NCI-H1417 treated with DMSO at 0.1 percent for 48 hours (cell line): ENCODE measurements at places on chromosomes 1 and 21.

- no peak for DNase-seq
Measured at GRCh38 chr1:112528076-112528475, 19.3 kb downstream of the WNT2B start.

GRCh38 chr1:65311760-65312159 lies 2.4 kb downstream of the DNAJC6 start:
- no peak for DNase-seq

- DNase-seq, result no peak
Measured at GRCh38 chr1:207051191-207051943, at the start of gene YOD1. YOD1 (minus strand) TSS chr1:207051208; CDS start chr1:207051030, 178 bp downstream.

GRCh38 chr21:45172420-45172819 lies 98.0 kb downstream of the ADARB1 start:
- DNase-seq, result no peak

DNA sequence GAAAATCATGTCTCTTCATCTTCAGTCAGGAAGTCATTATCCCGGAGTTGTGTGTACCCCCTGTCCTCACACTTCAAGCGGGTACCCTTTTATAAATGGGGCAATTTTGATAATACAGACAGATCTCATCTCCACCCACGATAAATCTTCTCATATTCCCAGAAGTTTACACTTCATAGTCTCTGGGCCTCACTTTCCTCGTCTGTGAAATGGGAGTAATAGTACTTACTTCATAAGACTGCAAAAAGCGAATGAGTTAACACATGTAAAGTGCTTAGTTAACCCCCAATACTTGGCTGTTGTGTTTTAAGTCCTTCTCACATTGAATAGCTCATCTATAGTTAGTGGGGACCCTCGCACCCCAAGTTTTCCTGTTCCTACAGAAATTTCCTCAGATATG lies 820 bp downstream of the NUP210L start:
- no peak for DNase-seq

GRCh38 chr1:104797982-104798381 lies 1048.3 kb downstream of the AMY1C start:
- no peak for DNase-seq

DNA sequence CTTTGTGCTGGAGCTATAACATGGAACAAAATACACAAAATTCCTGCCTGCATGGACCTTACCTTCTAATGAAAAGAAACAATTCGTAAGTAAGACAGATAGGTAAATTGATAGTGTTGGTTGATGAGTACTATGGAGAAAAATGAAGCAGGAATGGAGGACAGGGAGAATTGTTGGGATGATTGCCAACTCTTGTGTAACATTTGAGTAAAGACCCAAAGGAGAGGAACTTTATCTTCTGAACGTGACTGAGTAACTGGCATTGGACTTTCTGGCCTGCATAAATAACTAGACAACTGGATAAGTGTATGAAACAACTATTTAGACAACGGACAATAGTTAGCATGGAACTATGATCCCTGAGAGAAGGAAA lies 6.8 kb upstream of the EFCAB14 start:
- DNase-seq, result no peak

GRCh38 chr21:34268493-34268892 lies 95.3 kb upstream of the KCNE2 start:
- DNase-seq, result no peak

DNA sequence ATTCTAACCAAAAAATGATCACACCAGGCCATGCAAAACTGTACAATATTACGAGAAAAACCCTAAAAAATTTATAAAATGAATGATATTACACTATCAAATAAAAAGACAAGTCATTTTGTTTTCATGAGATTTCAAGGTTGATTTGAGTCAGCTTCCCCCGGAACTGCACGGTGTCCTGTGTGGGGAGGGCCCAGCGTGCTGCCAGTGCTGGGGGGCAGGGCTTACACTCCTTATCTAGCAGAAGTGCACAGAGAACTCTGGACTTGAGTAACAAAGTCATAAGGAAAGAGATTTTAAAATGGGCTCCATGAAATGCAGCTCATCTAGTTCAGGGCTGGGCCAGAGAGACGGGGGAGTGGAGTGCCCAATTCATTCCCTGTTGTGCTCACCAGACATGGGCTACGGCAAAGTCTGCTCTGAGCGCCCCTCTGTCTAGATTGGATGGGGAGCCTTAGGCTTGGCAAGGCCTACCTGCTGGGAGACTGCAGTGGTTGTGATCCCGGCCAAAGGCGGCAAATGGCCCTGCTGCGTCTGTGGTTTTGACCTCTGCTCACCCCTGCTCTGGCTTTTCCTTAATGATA lies 50.1 kb downstream of the COQ8A start:
- no peak for DNase-seq

GRCh38 chr21:25323356-25323949 lies 283.8 kb downstream of the MRPL39 start:
- DNase-seq, result no peak

- no peak for DNase-seq
Measured at GRCh38 chr21:24976238-24976637, 631.0 kb downstream of the MRPL39 start.

GRCh38 chr1:219784660-219785381 lies 143.5 kb downstream of the SLC30A10 start:
- DNase-seq, result peak; percentile 91

DNA sequence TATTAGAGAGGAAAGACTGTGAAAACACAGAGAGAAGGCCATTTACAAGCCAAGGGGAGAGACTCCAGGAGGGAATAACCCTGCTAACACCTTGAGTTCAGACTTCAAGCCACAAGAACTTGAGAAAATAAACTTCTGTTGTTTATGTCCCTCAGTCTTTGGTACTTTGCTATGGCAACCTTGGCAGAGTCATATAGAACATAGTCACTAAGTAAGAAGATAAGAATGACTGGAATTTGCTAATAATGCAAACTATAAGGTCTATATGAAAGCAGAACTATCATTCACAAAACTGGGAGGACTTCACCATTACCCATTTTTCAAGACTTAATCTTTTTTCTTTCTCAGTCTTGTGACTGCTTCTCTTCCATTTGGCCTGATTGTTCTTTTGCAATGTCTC lies 767.3 kb upstream of the ADAMTS5 start:
- DNase-seq, result no peak

DNA sequence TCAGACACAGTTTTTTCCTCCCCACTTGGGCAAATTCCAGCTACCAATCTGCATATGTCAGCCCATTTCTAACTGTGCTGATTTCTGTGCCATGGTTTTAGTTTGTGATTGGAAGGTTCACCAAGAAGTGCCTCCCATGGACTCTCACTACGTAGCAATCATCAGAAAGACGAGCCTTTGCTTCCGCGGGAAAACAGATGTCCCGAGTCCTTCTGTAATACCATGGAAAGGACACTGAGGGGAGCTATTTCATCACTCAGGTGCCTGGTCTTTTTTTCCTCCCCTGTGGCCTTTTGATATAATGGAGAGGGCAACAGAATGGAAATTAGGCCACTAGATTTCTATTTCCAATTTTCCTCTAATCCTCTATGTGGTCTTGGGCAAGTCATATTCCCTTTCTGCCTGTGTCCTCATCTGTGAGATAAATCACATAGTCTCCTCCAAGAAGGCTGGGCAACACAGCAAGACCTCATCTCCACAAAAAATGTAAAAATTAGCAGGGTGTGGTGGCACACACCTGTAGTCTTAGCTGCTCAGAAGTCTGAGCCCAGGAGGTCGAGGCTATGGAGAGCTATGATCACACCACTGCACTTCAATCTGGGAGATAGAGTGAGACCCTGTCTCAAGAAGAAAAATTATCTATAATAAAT lies 24.8 kb downstream of the LEMD1 start:
- peak; percentile 29 for DNase-seq

- DNase-seq, result no peak
Measured at GRCh38 chr1:105914403-105914802, 1142.1 kb upstream of the PRMT6 start.

- DNase-seq, result no peak
Measured at GRCh38 chr1:35030338-35030737, 1.4 kb downstream of the ZMYM6 start.

- no peak for DNase-seq
Measured at GRCh38 chr1:26401891-26402290, 8.7 kb upstream of the LIN28A start.

GRCh38 chr1:198462365-198463019 lies 78.0 kb downstream of the ATP6V1G3 start:
- DNase-seq, result no peak

DNA sequence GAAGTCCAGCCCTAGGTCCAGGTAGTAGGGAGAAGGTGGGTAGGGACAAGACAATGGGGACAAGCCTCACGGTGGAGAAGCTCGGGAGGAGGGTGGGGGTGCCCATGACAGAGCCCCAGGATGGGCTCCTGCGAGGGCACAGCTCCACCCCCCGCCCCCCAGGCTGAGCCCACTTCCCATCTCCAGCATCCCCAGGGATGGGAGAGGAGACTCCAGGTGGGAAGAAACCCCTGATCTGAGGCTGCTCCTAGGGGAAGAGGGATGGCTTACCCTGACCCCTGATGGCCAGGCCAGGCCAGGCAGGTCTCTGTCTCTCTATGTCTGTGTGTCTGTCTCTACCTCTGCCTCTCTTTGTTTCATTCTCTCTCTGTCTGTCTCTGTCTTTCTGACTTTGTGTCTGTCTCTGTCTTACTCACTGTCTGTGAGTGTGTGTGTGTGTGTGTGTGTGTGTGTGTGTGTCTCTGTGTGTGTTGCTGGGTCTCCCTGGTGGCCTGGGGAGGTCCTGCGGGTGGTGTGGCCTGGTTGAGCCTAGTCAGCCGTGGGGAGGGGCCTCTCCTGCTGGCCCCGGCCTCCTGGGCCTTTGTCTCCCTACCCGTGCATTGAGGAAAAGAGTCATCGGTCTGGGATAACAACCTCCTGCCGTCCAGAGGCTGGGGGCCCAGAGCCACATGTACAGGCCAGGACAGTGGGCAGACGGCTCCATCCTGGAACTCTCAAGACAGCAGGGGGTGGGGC lies 45.7 kb downstream of the WNT9A start:
- DNase-seq, result no peak

DNA sequence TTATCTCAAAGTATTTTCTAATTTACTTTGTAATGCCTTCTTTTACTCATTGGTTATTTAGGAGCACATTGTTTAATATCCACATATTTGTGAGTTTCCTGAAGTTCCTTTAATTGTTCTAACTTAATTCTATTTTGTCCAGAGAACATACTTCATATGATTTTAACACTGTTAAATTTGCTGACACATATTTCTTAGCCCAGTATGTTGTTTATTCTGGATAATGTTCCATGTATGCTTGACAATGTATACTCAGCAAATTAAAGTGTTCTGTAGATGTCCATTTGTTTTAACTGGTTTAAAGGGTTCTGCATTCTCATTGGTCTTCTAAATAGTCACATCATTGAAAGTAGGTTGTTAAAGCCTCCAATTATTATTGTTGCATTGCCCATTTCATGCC lies 643.7 kb upstream of the NR5A2 start:
- no peak for DNase-seq

- no peak for DNase-seq
Measured at GRCh38 chr1:181169281-181169865, 80.9 kb downstream of the IER5 start.

- no peak for DNase-seq
Measured at GRCh38 chr1:37233606-37234005, 199.3 kb upstream of the GRIK3 start.

DNA sequence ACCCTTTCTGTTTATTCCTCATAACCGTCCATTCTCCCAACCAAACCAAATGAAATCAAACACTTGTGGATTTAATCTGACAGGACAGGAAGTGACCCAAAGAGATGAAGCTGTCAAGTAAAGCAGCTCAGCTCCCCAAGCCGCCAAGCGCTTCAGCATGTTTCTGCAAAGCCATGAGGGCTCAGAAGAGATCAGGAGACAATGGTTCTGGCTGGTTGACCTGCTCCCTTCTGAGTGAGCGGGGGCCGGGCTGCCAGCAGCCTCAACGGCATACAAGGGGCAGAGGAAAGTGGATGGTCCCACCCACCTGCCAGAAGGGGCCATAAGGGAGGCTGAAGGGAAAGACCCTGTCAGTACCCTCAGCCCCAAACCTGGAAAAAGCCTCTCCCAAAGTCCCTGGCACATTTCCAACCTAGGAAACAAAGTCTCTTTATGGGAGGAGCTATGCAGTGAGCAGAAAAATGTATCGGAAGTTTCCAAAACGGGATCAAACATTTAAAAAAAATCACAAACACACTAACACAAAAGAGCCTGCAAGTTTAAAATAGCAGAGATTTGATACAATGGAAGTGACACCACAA lies 45.4 kb downstream of the SLC45A1 start:
- no peak for DNase-seq

- DNase-seq, result no peak
Measured at GRCh38 chr1:109805486-109806165, 41.9 kb upstream of the EPS8L3 start.

DNA sequence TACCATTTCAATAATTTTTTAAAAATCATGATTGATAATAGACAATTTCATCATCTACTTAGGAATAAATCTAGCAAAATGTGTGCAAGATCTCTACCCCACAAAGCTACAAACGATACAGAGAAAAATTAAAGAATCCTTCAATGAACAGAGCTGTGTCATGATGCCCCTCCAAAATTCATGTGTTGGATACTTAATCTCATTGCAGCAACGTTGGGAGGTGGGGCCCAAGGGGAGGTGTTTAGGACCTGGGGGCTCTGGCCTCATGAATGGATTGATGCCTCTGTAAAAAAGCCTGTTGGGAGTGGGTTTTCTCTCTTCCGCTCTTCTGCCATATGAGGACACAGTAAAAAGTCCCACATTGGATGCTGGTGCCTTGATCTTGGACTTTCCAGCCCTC lies 54.9 kb downstream of the PRSS38 start:
- no peak for DNase-seq

GRCh38 chr1:56196839-56197238 lies 382.5 kb downstream of the PLPP3 start:
- DNase-seq, result no peak

DNA sequence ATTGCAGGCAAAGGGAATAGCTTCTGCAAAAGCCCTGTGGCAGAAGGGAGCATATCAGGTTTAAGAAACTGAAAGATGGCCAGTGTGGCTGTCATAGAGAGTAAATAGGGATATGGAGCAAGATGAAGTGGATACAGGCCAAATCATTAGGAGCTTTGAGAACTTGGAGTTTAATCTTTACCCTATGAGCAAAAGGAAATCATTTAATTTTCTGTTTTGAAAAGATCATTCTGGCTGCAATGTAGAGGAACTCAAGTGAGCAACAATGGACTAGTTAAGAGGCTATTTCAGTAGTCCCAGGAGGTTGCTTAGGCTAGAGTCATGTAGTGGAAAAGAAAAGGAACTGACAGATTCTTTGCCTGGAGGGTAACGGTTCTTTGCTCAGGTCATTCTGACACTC lies 47.2 kb downstream of the RAP1A start:
- no peak for DNase-seq

- DNase-seq, result no peak
Measured at GRCh38 chr1:156794506-156795373, 21.9 kb downstream of the SH2D2A start.
